Lung microvascular endothelial cell (primary cell): ENCODE measurements at places on chromosomes 2 and 18. TPM values are rescaled to one million over a fixed set of nuclear protein-coding genes. Genes with fewer than 3 reads are reported as not detected.

DNA sequence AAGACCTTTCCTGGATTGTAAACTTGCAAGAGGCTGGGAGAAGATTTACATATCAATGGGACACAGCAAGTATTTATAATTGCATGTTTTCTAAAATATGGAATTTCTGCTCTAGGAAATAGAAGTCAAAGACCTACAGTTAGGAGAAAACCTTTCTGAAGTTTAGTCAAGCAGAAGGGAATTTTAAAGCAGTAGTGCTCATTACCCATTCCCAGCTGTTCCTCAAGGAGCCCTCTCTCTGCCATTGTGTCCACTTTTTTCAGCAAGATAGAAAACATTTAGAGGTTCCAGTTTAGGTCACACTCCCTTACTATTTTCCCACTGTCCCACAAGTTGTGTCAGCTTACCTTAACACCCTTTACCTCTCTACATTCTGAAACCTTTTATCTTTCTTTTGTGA is 584.0 kb upstream of the CHAC2 start:
- DNase-seq = no peak

- no peak for DNase-seq
Observed at GRCh38 chr2:172454404-172455120, 27.2 kb downstream of the ITGA6 start.

DNA sequence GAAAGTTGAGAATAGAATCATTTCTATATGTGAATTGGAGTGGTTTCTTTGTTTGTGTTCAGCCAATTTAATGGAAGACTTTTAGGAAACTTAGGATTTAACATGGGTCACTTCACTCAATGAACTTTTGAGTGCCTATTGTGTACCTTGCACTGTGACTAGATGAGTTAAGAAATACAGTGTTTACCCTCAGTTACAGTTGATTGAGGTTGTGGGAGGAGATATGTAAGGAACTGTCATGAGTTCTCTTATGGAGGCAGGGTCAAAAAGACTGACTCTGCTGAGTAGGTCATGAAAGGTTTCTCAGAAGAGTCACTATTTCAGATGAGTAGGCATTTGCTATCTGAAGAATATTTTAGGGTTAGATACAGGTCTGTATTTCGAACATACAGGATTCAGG is 98.6 kb downstream of the RAB3GAP1 start:
- DNase-seq = no peak

DNA sequence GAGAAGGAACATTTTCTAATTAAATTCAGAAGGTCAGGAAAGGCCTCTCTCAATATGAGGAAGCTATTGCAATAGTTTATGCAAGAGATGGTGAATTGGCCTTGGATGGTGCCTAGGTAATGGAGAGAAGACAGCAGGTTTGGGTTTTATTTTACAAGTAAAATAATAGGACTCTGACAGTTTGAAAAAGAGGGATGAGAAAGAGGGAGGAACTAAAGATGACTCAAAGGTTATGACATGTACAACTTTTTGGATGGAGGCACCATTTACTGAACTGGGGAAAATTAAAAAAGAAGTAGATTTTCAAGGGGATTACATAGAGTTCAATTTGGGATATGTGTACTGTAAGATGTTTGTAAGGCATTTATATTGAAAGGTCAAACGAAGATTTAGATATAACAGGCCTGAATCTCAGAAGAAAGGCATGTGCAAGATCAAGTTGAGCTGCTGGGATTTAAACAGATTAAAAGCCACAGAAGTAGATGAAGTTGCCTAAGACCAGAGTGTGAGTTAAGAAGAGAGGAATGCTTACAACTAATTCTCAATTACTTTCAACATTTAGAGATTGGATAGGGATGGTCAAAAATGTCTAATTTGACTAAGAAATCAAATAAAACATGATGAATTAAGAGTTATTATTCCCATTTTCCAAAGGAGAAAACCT is 12.3 kb upstream of the ASNSD1 start:
- no peak for DNase-seq

DNA sequence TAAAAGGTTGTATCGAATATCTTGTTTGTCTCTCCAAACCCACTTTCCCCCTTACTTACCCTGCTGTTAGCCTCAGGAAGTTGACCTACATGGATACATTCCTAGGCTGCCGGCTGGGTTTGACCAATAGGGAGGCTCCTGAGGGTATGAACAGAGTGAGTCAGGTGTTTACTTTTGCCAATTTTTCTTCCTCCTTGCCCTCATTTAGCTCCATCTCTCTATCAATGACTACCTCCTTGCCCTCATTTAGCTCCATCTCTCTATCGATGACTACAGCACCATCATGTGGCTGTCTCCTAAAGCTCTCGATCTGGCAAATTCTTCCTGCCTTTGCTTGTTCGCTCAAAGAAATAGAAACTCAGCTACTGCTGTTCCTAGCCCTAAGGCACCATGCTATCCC is 571.9 kb upstream of the CRIM1 start:
- DNase-seq = no peak

DNA sequence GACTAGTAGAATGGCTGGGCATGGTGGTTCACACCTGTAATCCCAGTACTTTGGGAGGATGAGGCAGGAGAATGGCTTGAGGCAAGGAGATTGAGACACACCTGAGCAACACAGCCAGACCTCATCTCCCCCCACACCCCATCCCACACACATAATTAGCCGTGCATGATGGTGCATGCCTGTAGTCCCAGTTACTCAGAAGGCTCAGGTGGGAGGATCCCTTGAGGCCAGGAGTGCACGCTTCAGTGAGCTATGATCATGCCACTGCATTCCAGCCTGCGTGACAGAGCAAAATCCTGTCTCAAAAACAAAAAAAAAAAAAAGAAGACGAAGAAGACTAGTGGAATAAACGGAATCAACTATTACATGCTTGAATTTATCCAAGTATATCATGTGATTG is 150.0 kb downstream of the STK39 start:
- no peak for DNase-seq

GRCh38 chr18:31325051-31325450 is 7.1 kb downstream of the DSG1 start:
- DNase-seq = no peak

- DNase-seq = peak; percentile 33
Observed at GRCh38 chr2:19764998-19765397, 136.8 kb downstream of the TTC32 start.

DNA sequence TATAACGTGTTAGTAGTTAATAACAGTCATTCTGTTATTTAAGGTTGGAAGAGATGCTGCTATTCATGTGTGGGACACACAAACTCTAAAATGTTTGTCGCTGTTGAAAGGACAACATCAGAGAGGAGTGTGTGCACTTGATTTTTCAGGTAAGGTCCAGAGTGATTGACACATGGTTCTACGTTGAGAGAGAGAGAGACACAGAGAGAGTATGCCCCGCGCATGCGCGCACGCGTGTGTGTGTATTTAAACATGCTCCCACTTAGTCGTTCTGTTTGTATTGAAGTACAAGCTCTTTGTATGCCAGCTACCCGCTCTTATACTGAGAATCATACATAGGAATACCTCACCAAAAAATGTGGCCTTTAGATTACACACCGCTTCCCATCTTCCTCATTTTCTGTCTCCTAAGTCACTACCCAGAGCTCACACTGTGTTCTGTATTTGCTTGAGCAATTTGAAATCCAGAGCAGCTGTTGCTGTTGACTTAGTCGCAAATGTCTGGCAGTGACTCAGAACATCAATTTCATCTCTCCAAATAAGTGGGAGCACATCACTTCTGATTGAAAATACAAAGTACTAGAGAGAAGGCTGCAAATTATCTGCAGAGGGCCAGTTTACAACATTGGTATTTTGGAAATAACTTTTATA is 148.1 kb downstream of the EML6 start:
- DNase-seq = no peak

HOXD8 gene
- total RNA-seq = 15.5 and 27.4 TPM in 2 replicates

DNA sequence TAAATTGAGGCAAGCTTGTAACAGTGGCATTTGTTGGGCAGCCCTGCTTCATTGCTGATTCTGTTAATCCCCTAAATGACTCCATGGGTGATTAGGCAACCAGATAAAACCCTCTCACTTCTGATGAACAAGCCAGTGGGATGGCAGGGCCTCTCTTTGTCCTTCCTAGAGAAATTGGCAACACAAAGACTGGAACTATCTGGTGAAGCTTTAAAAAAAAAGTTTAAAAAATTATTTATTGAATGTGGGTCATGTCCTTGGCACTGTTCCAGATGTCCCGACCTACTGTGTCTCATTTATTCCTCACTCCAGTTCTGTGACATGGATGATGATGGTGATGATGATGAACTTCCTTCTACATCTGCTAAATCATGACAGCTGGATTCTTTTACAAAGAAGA is 30.8 kb downstream of the NRP2 start:
- peak; percentile 87 for DNase-seq

DNA sequence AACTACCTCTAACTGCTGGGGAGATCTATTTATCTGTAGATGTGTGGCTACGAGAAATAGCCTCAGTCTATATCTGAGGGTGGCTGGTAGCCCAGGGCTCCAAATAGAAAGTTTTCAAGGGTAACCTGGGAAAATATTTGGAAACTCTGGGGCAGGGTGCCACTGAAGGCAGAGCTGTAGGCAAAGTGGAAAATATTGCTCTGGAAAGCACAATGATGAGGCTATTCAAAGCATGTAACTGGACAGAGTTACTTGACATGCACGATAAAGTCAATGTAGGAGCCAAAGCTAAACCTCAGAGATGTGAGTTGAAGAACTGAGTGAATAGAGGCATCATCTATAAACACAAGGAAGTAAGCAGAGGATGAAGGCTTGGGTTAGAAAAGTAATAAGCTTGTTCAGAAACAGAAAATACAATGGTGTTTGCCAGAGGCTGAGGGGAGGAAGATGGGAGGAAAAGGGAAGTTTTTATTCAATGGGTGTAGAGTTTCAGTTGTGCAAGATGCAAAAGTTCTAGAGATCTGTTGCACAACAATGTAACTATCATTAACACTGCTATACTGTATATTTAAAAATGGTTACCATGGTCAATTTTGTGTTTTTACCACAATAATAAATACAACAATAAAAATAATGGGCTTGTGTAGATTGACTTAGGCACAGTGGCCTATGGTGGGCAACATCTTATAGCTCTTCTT is 171.6 kb downstream of the MBD2 start:
- DNase-seq = no peak

GRCh38 chr2:24676493-24676892 is 116.7 kb downstream of the PTRHD1 start:
- DNase-seq = no peak

DNA sequence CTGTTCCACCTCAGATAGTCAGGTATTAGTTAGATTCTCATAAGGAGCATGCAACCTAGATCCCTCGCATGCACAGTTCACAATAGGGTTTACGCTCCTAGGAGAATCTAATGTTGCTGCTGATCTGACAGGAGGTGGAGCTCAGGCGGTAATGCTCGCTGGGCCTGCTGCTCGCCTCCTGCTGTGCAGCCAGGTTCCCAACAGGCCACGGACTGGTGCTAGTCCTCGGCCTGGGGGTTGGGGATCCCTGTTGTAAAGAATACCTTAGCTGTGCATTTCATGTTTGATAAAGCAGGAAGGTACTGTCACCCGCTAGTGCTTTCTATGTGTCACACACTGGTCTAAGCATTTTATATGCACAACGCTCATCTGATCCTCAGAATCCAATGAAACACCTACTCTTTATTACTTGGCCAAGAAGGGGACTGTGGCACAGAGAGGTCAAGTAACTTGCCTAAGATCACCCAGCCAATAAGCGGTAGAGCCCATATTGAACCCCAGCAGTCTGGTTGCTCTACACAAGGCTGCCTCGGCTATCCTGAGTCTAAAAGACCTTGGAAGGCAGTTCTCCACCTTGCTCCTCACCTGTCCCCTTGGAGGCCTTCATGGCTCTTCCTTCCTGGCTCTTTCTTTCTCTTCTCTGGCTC is 35.8 kb downstream of the SLC4A3 start:
- DNase-seq = no peak

GYPC gene
- 393 and 773 TPM in 2 replicates for total RNA-seq

AQP12B gene
- not detected in 2 replicates for total RNA-seq

REG1B gene
- not detected in 2 replicates for total RNA-seq

DNA sequence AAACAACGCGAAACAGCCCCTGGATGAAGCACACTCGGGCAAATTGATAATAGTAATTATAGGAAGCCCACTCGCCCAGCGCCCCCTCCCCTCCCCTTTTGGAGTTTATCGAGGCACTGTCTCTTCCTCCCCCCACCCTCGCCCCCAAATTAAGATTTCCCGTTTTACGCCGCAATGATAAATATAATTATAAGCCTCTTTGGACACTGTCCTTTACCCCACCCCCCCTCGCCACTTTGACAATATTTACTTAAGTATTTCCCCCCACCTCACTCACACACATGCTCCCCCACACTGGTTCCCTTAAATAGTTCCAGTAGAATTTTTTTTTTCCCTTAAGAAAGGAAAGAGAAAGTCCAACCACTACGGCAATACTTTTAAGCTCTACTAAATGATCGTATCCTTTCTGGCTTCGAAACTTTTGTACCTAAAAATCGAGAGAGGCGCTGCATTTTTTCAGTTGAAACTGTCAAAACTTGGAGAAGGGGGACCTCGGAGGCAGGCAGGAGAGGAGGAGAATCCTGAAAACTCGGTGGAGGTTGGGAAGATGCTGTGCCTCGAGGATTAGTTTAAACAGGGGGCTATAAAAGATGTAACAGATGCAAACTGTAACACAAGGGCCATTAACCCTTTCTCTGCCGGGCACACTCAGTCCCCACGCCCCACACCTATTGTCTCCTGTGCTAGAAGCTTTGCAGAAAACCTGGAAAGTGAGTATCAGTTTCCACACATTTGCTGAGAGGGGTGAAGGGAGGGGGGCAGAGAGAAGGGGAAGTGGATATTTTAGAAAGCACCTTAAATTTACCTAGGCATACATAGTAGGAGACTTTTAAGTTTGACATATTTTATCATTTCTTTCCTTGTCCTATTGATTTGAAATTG is 1.8 kb downstream of the ZEB2 start:
- peak; percentile 24 for DNase-seq

CHRNG gene
- total RNA-seq = not detected in 2 replicates

GRCh38 chr2:720842-721241 is 43.6 kb upstream of the TMEM18 start:
- DNase-seq = no peak

GRCh38 chr2:48175254-48175653 is 269.0 kb upstream of the FBXO11 start:
- no peak for DNase-seq

DNA sequence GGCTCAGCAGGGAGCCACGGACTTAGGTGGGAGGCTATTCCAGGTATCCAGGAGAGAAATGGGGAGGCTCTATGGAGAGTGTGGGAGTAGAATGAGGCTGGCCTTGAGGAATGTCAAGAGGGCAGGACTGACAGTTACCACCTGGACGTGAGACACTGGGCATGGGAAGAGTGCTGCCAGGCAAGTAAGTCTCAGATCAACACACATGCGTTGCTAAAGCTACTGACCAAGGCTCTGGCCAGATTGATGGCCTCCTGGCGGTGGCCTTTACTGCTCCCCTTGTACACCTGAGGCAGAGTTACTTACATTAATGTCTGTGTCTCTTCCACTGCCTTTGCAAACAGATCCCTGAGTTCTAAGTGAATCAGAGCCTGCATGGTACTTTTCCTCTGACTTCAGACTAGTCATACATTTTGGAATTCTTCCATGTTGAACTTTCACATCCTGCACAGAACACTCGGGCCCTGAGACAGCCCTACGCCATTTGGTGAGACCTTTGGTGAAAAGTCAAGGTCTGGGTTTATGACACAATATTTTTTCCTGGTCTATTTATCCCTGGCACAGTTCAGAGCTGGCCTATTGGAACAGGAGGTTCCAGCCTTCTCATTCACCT is 398.8 kb upstream of the TRIB2 start:
- DNase-seq = peak; percentile 81
